ENCODE measurements at places on chromosomes 2 and 18.
A peak's percentile ranks its signal among the peaks of the same experiment; 100 is the strongest.

DNA sequence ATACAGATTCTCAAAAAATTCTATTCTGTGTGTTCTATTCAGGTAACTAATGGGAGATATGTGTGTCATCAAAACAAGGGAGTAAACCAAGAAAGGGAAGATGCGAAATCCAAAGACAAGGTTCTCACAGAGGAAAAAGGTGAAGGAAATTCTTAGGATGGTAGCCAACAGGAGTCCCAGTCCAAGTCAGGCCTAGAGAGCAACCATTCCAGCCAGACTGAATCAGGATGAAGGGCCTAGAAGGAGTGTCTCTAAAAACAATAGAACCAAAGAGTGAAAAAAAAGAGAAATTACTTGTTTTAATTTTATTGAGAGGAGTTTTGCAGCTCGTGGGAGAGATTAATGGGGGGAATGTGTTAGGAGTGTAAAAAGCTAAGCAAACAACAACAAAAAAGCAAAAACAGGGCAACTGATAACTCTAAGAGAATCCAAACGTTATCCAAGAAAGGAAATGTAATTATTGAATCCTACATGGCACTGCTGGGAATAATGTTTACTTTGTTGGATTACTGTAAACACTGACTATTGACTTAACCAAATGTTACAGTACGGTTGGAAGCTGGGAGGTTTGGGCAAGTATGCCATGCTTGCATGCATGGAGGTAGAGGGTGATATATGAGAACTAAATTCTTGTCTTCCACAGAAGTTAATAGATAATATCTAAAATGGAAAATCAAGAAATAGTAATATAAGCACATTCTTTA lies 12.3 kb downstream of the MAP3K20 start:
- H3K36me3 ChIP-seq, result no peaks in the 10 kb centered on the region
- no peak for DNase-seq
- H3K4me3 ChIP-seq, result no peak overlapping the region
- H3K27ac ChIP-seq, result peak overlapping the region; percentile 88
- H3K27me3 ChIP-seq, result no peaks in the 10 kb centered on the region

DNA sequence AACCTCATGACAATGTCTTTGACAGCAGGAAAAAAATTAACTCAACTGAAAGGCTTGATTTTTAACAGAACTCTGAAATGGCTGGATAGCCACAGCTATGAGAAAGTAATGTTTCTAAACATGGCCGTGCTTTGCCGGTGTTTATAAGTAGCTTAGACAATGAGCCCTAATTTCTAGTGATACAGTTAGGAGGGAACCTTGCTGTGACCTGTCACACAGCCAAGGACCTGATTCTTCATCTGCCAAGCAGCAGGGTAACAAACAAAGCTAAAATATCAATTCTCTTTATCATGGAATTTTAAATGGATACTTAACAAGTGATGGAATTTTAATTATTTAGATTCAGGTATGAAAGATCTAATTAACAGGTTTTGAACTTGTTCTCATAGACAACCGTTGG lies 24.3 kb upstream of the DYNC2LI1 start:
- H3K27ac ChIP-seq, result no peak overlapping the region
- H3K4me3 ChIP-seq, result no peak overlapping the region
- no peaks in the 10 kb centered on the region for H3K36me3 ChIP-seq
- no peak for DNase-seq

GRCh38 chr2:233487748-233488345 lies 78.7 kb downstream of the USP40 start:
- no peak overlapping the region for H3K27ac ChIP-seq
- no peak overlapping the region for H3K4me3 ChIP-seq
- no peak for DNase-seq
- H3K36me3 ChIP-seq, result peaks cover 95% of the 10 kb centered on the region

DNA sequence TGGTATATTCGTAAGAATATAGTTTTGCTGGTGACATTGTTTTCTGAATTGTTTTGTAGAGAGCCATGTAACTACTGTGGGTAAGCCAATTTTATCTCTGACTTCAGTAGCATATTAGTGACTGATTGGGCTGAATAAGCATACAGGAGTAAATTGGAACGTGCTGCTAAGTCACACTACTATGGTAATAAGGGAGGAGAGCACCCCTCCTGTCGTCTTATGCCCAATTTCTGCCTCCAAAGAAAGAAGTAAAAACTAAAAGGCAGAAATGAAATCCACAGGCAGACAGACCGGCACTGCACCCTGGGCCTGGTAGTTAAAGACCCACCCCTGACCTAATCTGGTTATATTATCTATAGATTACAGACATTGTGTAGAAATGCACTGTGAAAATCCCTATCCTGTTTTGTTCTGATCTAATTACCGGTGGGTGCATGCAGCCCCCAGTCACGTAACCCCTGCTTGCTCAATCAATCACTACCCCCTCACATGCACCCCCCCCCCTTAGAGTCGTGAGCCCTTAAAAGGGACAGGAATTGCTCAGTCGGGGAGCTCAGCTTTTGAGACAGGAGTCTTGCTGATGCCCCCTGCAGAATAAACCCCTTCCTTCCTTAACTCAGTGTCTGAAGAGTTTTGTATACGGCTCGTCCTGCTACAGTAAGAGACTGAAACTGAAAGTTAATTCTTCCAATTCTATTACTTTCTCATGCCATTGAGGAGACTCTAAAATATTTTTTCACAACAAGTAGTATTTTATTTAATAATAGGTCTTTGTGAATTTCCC lies 167.0 kb downstream of the ZNF804A start:
- no peak overlapping the region for H3K27ac ChIP-seq
- H3K27me3 ChIP-seq, result no peaks in the 10 kb centered on the region
- no peaks in the 10 kb centered on the region for H3K36me3 ChIP-seq

GRCh38 chr18:66638856-66639629 lies 35.2 kb upstream of the CDH19 start:
- H3K27ac ChIP-seq, result no peak overlapping the region
- DNase-seq, result no peak
- no peaks in the 10 kb centered on the region for H3K36me3 ChIP-seq
- H3K4me1 ChIP-seq, result no peaks in the 10 kb centered on the region
- H3K4me3 ChIP-seq, result no peak overlapping the region

DNA sequence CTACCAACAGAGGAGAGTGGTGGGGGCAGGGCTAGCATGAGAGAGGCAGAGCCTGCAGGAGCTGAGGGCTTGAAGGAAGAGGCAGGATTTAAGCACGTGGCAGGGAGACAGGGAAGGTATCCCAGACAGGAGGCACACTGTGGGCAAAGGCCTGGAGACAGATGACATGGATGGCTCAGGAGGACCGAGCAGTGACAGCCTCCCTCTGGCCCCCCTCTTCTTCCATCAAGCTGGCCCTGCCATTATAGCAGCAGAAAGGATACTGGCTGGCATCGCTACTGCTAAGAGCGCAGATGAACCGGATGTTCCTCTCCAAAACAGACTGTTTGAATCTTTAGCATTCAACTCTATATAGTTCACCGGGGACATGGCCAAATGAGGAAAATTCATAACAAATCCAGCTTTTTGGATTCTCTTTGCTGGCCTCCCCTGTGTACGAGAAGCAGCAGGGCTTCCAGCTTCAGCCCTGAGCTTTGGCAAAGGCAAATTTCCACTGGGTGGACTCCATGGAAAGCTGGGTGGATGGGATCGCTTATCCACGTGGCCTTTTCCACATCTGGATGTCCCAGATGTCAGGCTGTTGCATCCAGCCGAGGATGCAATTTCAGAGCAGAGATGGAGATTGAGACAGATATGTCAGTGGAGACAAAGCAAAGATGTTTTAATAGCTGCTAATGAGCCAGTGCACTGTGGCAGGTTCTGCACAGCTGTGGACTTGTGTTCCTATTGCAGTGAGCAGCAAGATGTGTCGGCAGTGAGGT lies 36.2 kb downstream of the CAPN13 start:
- no peak overlapping the region for H3K4me3 ChIP-seq
- no peak for DNase-seq
- no peaks in the 10 kb centered on the region for H3K4me1 ChIP-seq
- H3K27ac ChIP-seq, result no peak overlapping the region

- no peaks in the 10 kb centered on the region for H3K4me1 ChIP-seq
- H3K27ac ChIP-seq, result no peak overlapping the region
- no peak overlapping the region for H3K4me3 ChIP-seq
- DNase-seq, result no peak
- no peaks in the 10 kb centered on the region for H3K36me3 ChIP-seq
Observed at GRCh38 chr2:205868773-205869333, 186.6 kb downstream of the NRP2 start.

DNA sequence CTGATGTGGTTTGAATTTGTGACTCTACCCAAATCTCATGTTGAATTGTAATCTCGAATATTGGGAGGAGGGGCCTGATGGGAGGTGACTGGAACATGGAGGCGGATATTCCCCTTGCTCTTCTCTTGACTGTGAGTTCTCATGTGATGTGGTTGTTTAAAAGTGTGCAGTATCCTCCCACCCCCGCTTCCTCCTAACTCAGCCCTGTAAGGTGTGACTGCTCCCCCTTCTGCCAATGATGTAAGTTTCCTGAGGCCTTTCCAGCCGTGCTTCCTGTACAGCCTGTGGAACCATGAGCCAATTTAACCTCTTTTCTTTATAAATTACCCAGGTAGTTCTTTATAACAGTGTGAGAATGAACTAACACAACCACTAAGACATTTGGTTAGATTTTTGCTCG lies 458.4 kb downstream of the THSD7B start:
- no peak overlapping the region for H3K4me3 ChIP-seq
- DNase-seq, result no peak
- no peak overlapping the region for H3K27ac ChIP-seq
- H3K36me3 ChIP-seq, result no peaks in the 10 kb centered on the region

DNA sequence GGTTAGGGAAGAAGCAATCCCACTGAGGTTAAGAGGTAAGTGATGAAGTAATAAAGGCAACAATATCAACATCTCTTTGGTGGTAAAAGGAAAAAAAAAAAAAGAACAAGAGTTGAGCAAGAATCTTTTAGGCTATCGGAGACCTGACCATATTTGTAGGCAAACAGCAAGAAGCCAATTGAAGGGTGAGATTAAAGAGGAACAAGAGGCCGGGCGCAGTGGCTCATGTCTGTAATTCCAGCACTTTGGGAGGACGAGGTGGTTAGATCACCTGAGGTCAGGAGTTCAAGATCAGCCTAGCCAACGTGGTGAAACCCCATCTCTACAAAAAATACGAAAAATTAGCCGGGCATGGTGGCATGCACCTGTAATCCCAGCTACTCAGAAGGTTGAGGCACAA lies 11.3 kb downstream of the VPS54 start:
- H3K4me3 ChIP-seq, result no peak overlapping the region
- H3K27me3 ChIP-seq, result no peaks in the 10 kb centered on the region
- no peak overlapping the region for H3K27ac ChIP-seq
- H3K36me3 ChIP-seq, result no peaks in the 10 kb centered on the region
- peaks cover 16% of the 10 kb centered on the region for H3K4me1 ChIP-seq

DNA sequence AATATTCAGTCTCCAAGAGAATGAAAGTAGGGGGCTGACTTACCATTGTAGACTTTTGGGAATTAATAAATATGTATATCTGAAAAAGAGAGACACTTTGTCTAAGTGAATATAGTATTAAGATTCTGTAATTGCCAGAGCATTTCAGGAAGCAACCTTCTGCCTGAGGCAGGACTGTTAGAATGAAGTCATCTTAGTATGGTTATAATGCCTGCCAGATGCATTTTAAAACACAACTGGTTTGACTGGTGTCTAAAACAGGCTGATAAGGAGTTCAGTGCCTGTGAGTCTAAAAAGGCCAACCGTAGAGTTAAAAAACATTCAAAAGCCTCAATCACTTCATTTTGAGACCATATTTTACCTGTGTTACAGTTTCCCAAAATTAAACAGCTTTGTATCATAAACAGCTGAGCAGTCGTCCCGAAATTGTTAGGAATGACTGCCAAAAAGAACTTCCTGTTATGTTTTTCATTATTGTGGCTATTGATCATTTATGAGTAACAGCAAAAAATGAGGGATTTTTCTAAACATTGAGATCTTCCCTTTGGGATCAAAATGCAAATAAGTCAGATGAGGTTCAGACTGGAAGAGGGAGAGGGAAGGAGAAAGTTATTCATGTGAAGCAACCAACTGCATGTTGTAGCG lies 443.9 kb downstream of the PID1 start:
- H3K36me3 ChIP-seq, result no peaks in the 10 kb centered on the region
- H3K4me3 ChIP-seq, result no peak overlapping the region
- DNase-seq, result no peak
- no peak overlapping the region for H3K27ac ChIP-seq
- no peaks in the 10 kb centered on the region for H3K4me1 ChIP-seq

- no peaks in the 10 kb centered on the region for H3K27me3 ChIP-seq
- peaks cover 88% of the 10 kb centered on the region for H3K36me3 ChIP-seq
- H3K27ac ChIP-seq, result no peak overlapping the region
Observed at GRCh38 chr18:74508366-74508765, 12.2 kb downstream of the CNDP2 start.

DNA sequence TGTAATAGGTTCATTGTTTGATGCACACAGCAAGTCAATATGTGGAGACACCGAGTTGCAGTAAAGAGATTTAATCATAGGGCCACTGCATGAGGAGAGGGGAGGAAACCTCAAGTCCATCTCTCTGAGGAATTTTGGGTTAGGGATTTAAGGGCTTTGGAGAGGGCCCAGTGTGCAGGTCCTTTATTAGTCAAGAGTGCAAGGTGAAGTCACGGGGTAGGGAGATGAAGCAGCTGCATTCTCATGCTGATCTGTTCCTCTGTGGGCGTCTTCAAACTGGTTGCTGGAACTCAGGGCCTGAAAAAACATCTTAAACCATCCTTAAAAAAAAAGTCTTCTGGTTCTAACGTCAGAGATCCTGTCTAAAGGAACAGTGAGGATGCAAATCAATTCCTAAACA lies 131.6 kb downstream of the NXPH2 start:
- no peak overlapping the region for H3K4me3 ChIP-seq
- no peaks in the 10 kb centered on the region for H3K27me3 ChIP-seq

- H3K27me3 ChIP-seq, result no peaks in the 10 kb centered on the region
- no peak for DNase-seq
- H3K4me3 ChIP-seq, result no peak overlapping the region
- H3K4me1 ChIP-seq, result no peaks in the 10 kb centered on the region
Observed at GRCh38 chr2:56009758-56010458, 86.3 kb upstream of the EFEMP1 start.

- no peaks in the 10 kb centered on the region for H3K36me3 ChIP-seq
- no peak for DNase-seq
- H3K4me3 ChIP-seq, result no peak overlapping the region
- H3K27me3 ChIP-seq, result no peaks in the 10 kb centered on the region
- H3K27ac ChIP-seq, result peak overlapping the region; percentile 73
Observed at GRCh38 chr2:6994536-6995128, 77.4 kb downstream of the RNF144A start.

GRCh38 chr18:43847164-43848091 lies 570.1 kb upstream of the SYT4 start:
- H3K27me3 ChIP-seq, result no peaks in the 10 kb centered on the region
- H3K36me3 ChIP-seq, result no peaks in the 10 kb centered on the region
- no peak overlapping the region for H3K4me3 ChIP-seq
- peak overlapping the region; percentile 64 for H3K27ac ChIP-seq

Measured in gastrocnemius medialis (tissue), 4 donors.